ENCODE measurements at places on chromosomes 1 and 21. TPM values are rescaled to one million over a fixed set of nuclear protein-coding genes. Genes with fewer than 3 reads are reported as not detected.

The SMCP gene
- not detected for total RNA-seq

The JAM2 gene
- not detected for total RNA-seq

The KCNJ15 gene
- 36.9 TPM for total RNA-seq

The WDR64 gene
- total RNA-seq = not detected

The KRTAP7-1 gene
- not detected for total RNA-seq

The ADAMTSL4 gene
- total RNA-seq = 3.0 TPM

The PPFIA4 gene
- 14.0 TPM for total RNA-seq

The IVL gene
- total RNA-seq = 0.43 TPM

The OR2T35 gene
- total RNA-seq = not detected

The OR6N1 gene
- total RNA-seq = not detected

The BCL2L15 gene
- not detected for total RNA-seq

The PLCH2 gene
- total RNA-seq = 107 TPM

The MPC2 gene
- 19.2 TPM for total RNA-seq

The ROR1 gene
- total RNA-seq = 3.6 TPM

The CD53 gene
- total RNA-seq = not detected

The CD1E gene
- total RNA-seq = not detected

The SDC3 gene
- 11.1 TPM for total RNA-seq

The OR2L13 gene
- not detected for total RNA-seq

The UHMK1 gene
- 55.4 TPM for total RNA-seq

The OXCT2 gene
- total RNA-seq = 0.72 TPM

The F5 gene
- total RNA-seq = not detected

The HOOK1 gene
- total RNA-seq = 9.2 TPM

The TCEA3 gene
- total RNA-seq = 17.4 TPM

The KRTAP19-1 gene
- not detected for total RNA-seq
